Large intestine (tissue), 12 donors: ENCODE measurements at places on chromosomes 4 and X. TPM values are rescaled to one million over a fixed set of nuclear protein-coding genes. Genes with fewer than 3 reads are reported as not detected.
A peak's percentile ranks its signal among the peaks of the same experiment; 100 is the strongest.

- no peak for DNase-seq
Measured at GRCh38 chr4:118881512-118882146, 7.0 kb upstream of the SYNPO2 start.

DNA sequence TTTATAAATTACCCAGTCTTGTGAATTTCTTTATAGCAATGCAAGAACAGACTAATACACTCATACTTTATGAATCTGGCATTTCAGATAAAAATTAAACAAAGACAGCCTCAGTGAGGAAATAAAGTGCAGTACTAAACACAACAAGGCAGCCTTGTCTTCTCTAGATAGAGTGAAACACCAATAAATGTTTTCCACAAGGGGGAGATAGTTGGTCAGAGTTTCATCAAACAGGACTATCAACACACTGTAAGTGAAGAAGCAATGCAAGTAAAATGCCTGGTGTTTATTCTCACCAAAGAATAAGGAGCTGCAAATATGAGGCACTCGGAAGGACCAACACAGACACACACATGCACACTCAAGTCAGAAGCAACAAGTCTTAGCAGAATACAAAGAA lies 62.8 kb downstream of the FAM9B start:
- DNase-seq, result peak; percentile 4

GRCh38 chr4:25169446-25169845 lies 9.2 kb upstream of the SEPSECS start:
- no peak for DNase-seq

DNA sequence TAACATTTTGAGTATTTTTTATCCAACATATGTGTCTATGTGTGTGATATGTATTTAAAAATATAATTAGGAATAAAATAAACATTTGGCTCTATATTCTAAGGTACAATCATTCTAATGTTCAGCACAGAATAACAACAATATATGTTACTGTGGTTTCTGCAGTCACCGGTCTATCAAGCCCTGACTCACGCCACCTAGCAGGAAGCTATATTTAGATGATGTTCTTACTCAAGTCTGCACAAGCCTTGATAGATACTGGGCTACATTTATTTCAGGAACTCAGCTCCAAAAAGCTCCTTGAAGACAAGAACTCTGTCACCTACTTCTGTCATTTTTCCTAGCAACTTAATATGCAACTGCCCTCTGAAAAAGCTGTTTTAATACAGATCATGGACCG lies 152.0 kb upstream of the FTHL17 start:
- DNase-seq, result no peak

GRCh38 chr4:98557194-98557892 lies 101.1 kb downstream of the TSPAN5 start:
- no peak for DNase-seq

- no peak for DNase-seq
Measured at GRCh38 chrX:18278449-18278848, 57.8 kb upstream of the BEND2 start.

DNA sequence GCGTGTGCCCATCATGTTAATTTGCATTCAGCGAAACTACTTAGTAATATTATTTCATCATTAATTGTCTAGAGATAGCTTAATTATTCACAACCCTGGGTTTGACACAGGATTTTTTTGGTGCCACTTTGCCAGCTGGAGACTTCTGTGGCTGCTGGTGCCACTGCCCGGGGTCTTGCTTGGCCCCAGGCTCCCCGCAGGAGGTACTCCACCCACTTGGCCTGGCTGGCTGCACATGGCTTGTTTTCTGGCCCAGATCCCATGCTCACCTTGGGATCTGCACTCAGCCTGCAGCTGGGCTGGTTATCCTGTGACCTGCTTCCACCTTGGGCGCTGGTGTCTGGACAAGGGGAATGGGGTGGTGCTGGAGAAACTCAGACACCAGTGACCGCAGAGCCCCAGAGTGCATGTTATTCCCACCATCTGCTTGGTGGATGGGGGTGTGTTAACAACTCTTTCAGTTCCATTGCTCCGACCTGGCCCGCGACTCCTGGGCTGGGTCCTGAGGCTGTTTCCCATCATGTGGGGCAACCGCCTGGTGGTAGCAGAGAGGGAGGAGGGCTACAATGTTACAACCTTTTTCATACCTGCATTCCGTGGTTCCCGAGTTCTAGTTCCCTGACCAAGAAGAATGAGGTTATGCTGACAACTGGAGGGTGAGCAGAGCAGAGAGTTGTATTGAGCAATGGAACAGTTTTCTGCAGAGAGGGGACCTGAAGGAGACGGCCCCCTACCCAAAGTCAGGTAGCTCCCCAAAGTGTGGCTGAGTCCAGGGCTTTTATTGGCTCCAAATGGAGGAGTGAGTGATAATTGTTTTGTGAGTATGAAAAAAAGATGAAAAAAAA lies 1950.0 kb upstream of the IGFBP7 start:
- no peak for DNase-seq

GRCh38 chr4:74845834-74846233 lies 51.5 kb upstream of the BTC start:
- DNase-seq, result no peak

Gene PDGFC
- polyA plus RNA-seq, result 23.5 TPM

Gene ASMT
- polyA plus RNA-seq, result not detected

Gene RS1
- polyA plus RNA-seq, result 0.03 TPM

Gene ZFYVE28
- polyA plus RNA-seq, result 7.4 TPM
